ENCODE measurements at places on chromosomes 5 and 9.

- DNase-seq, result no peak
Measured at GRCh38 chr9:128006332-128006996, 25.7 kb upstream of the EEIG1 start.

- DNase-seq, result no peak
Measured at GRCh38 chr5:170709640-170710039, 73.9 kb upstream of the GABRP start.

GRCh38 chr5:73448463-73449136 lies at the start of gene FOXD1:
FOXD1 (minus strand) TSS chr5:73448777; CDS start chr5:73448362, 415 bp downstream.
- DNase-seq, result peak; percentile 52

DNA sequence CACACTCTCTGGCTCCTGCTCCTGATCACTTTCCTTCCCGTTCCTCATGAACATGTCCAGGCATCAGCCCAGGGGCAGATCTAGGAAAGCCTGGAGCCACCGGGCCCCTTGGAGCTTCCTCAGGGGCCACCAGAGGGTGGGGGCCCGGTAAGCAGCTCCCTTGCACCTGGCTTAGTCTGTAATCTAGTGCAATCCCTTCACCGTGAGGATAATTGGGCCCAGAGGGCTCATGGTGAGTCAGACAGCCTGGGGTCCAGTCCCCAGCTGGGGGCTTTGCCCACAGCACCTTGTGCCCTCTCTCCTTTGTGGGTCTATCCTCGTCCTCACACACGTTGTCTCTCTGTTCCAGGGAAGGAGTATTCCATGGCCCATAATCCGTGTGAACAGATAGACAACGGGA lies 10.4 kb upstream of the ALDH1B1 start:
- no peak for DNase-seq

- no peak for DNase-seq
Measured at GRCh38 chr9:105359892-105360291, 87.9 kb upstream of the FSD1L start.

Data from activated naive CD4-positive, alpha-beta T cell treated with anti-CD3 and anti-CD28 coated beads, Interleukin-2, amount 10 ng/mL, durations not matched to agents 7 days and 5 days (primary cell).